ENCODE measurements at places on chromosomes 1 and 21. TPM values are rescaled to one million over a fixed set of nuclear protein-coding genes. Genes with fewer than 3 reads are reported as not detected.

The FMO3 gene
- not detected for total RNA-seq

DNA sequence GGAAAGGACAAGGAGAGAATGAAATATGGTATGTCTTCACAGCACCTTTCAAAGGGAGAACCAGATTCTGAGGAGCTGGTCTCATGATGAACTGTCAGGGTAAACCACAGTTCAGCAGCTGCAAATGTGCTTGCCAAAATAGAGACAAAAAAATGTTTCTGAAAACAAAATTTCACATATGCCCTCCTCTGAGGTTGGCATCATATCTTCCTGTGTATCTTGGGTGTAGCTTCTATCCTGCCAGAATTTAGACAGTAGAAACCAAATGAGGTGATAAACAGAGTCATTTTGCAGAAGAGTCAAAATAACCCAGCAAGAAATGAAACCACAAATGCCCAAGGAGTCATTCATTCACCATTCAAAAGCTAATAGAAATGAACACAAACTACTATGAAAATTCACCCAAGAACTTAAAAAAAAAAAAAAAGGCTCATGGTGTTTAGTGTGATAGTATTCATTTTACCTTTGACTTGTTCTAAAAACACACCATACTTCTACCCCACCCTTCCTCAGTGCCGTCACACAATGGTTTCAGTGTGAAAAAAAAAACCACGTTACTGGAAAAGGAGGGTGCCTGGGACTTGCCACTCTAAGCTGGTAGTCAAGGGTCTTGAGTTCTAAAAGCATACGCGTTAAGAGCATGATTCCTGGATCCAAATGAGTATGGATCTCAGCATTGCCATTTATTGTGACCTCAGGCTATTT lies 18.5 kb downstream of the SELL start:
- DNase-seq: peak; percentile 55

- DNase-seq: no peak
Observed at GRCh38 chr1:91680556-91681155, 180.0 kb downstream of the CDC7 start.

DNA sequence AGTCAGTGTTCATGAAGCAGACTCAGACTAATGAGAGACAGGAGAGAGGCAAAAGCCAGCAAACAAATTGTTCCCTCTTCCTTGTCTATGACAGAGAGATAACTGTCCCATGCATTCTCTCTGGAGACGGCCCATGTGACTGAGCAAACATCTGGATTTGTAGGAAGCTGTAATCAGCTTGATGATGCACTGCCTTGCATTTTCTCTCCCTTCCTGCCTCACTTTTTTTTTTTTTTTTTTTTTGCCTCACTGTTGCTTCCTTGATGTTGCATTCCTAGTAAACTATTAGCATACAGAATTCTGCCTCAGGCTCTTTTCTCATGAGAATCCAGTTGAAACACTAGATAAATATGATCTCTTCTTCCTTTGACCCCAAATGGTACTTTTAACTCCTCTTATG lies 134.5 kb downstream of the HHIPL2 start:
- DNase-seq: no peak

GRCh38 chr1:66278260-66279021 lies 255.5 kb upstream of the SGIP1 start:
- DNase-seq: no peak

The RAB4A gene
- 26.7 TPM for total RNA-seq

DNA sequence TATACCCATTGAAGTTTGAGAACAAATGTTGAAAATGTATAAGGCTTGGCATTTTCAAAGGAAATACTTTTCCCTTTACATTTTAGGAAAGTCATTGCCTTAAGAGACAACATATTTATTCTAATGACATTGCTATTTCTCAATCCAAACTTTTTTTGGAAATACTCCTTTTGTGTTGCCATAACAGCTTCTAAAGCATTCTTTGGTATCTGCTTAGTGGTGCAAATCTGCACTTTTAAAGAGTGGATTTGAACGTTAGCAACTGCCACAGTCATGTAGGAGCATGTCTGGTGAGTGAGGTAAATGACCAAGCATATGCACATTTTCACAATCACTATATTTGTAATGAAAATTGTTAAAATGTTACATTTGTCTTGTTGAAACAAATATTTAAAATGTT lies 124.4 kb upstream of the GORAB start:
- no peak for DNase-seq

GRCh38 chr1:6471086-6471969 lies 5.4 kb upstream of the TNFRSF25 start:
- DNase-seq: no peak

- DNase-seq: no peak
Observed at GRCh38 chr1:220458936-220459335, 69.0 kb upstream of the MARK1 start.

The SLC35D1 gene
- 8.1 TPM for total RNA-seq

GRCh38 chr1:225772323-225772768 lies 5.3 kb upstream of the SRP9 start:
- no peak for DNase-seq

DNA sequence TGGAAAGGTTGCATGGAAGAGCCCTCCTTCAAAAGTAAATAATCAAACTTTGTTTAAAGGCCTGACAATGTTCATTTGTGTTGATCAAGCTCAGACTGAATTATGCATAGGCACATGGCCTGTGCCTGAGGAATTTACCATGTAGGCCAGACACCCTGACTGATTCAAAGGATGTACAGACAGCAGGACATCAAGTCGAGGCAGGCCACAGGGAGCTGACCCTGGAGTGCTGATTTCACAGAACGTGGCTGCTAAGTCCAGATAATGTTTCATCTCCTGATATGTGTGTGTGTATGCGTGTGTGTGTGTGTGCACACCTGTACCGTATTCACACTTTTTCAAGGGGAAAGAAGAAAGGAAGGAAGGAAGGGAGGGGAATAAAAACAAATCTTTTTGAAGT lies 34.1 kb downstream of the NAV1 start:
- DNase-seq: no peak

GRCh38 chr21:40754466-40754865 lies 92.5 kb downstream of the DSCAM start:
- no peak for DNase-seq

The PRR9 gene
- not detected for total RNA-seq

The RHD gene
- total RNA-seq: not detected

DNA sequence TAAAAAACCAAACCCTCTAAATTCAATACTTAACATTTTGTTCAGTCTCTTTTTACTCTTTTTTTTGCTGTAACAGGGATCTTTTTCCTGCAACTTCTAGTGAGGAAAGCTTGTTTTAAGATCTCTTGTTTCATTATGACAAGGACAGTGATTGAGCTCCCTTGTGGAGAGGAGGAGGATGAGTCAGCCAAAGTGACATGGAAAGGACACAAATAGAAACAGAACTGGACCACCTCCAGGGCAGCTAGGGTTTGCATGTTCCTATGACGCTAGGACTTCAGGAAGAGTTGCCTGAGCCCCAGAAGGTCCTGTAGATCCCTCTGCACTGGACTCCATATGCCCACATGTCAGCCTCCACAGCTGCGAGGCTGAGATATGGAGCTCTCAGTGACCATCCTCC lies 212.6 kb upstream of the FAM78B start:
- DNase-seq: no peak

The CHRNB2 gene
- not detected for total RNA-seq

DNA sequence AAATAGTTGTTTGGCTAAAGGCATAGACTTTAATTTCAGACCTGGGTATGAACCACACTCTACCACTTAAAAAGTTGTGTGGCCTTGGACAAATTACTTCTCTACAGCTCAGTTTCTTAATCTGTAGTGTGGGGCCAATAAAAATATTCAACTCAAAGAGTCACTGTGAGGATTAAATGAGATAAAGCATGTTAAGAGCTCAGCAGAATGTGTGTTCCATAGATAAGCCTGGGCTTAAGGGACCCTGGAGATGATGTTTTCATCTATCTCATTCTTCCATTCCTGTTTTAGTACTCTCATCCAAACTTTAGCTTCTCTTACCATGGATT lies 17.7 kb downstream of the S100A10 start:
- no peak for DNase-seq

The C8A gene
- total RNA-seq: not detected

DNA sequence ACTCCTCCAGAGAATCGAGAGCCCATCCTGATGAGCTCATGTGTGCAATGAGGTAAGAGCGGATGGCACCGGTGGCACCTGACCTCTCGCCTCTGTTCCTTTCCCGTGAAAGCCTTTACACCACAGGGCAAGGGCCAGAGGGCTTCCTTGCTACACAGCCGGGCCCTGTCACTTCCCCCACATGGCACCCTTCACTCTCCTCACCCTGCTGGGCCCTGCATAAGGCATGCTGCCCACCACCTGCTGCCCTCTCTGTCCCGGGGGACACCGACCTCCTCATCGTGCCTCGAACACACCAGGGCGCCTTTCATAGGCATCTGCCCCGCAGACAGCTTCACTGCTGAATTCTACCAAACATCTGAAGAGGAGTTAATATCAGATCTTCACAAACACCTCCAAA lies 45.1 kb upstream of the C1orf174 start:
- no peak for DNase-seq

DNA sequence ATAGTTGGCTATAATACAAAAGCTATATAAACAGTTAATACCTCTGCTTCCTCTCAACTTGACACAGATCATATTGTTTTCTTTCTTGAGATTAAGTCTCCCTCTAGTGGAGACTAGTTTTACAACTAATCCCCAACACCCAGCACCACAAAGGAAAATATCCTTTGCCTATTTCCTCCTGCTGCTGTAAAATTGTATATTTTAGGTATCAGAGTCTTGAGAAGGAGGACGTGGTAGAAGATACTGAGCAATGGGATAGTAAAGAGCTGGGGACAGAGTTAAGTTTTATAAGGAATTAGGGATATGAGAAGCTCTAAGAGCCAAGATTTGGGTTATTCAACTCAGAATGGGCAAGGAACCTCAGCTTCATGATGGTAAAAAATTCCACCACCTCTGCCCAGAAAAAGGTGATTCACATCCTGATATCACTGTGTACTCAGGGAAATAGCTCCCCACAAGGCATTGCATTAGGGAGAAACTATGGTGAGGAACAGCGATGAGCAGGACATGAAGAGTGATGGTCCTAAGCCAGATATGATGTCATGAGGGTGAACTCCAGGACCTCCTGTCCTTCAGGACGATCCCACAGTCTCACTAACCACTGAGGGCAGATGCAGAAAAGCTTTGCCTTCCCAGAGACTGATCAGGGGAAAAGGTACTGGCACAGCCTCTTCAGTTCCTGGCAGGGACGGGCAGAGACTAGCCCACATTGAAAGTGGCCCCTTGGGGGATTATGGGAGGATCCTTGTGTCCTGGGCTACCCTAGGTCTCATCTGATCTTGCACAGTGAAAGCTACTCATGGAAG lies 14.7 kb upstream of the CFAP126 start:
- no peak for DNase-seq

DNA sequence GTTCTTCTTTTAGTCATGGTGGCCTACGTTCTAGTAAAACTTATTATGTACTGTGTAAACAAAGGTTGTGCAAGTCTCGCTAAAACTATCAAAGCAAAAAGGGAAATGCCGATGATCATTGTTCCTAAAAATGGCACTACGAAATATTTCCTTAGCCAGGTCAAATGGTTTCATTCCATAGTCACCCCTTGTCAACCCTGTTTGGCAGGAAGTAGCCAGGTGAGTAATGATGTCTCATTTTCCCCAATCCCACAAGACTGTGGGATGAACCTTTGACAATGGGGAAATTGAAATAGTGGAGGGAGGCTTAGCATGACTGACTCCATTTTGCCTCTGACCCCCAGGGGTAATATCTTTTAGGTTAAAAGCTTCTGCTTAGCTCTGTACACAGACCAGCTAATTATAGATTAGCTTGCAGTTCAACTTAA lies 5.6 kb upstream of the REN start:
- no peak for DNase-seq

GRCh38 chr21:26007951-26008498 lies 162.5 kb downstream of the APP start:
- DNase-seq: no peak

The EXTL1 gene
- not detected for total RNA-seq

The TTC39A gene
- total RNA-seq: not detected

GRCh38 chr1:152817309-152817708 lies 5.5 kb downstream of the LCE1B start:
- DNase-seq: no peak

The RNF186 gene
- not detected for total RNA-seq

DNA sequence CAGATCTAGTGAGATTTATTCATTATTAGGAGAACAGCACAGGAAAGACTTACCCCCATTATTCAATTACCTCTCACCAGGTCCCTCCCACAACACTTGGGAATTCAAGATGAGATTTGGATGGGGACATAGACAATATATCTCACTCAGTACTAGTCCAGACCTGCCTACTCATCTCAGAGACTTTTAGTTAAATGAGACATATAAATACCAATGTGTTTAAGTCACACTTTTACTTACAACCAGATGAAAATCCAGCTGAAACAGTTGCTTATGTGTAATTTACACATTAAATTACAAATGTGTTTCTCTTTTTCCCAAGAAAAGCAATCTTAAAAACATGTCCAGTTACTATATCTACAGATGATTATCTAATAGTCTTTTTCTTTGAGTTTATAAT lies 1145.6 kb downstream of the KCNT2 start:
- no peak for DNase-seq

DNA sequence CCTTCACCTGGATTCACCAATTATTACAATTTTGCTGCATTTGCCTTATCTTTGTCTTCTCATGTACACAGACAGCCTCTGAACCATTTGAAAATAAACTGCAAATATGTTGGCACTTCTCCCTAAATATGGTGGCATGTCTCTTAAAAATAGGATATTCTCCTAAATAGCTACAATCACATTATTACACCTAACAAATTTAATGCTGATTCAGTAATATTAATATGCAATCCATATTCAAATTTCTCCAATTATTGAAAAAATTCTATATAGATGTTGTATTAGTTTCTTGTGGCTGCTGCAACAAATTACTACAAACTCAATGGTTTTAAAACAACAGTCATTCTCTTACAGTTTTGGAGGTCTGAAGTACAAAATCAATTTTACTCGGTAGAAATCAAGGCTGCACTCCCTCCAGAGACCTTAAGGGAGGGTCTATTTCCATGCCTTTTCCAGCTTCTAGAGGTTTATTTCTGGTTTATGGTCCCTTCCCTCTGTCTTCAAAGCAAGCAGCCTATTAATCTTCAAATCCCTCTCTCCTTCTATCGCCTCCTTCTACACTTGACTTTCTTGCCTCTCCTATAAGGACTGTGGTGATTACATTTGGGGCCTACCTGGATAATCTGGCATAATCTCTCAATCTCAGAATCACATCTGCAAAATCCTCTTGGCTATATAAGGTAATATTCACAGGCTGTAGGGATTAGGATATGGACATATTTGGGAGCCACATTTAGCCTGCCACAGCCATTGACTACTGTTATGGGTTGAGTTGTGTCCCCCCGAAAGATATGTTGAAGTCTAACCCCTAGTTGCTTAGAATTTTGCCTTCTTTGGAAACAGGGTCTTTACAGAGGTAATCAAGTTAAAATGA lies 52.5 kb upstream of the BOLA1 start:
- no peak for DNase-seq

- no peak for DNase-seq
Observed at GRCh38 chr1:169899519-169900217, 6.0 kb upstream of the SCYL3 start.

Data from CD4-positive, alpha-beta T cell (primary cell).